SK-MEL-5 (cell line): ENCODE measurements at places on chromosomes 3 and 15. TPM values are rescaled to one million over a fixed set of nuclear protein-coding genes. Genes with fewer than 3 reads are reported as not detected.

DNA sequence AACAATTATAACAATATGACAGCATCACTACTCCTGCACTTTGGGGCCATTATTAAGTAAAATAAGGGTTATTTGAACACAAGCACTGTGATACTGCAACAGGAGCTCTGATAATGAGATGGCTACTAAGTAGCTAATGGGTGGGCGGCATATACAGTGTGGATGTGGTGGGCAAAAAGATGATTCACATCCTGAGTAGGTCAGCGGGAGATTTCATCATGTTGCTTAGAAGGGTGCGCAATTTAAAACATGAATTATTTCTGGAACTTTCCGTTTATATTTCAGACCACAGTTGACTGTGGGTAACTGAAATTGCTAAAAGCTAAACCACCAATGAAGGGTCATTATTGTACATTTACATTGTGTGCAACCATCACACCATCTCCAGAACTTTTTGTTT, 42.3 kb downstream of the FBXO22 start:
- no peak for DNase-seq

- DNase-seq = no peak
Measured at GRCh38 chr3:187640569-187641059, 29.6 kb downstream of the SST start.

DNA sequence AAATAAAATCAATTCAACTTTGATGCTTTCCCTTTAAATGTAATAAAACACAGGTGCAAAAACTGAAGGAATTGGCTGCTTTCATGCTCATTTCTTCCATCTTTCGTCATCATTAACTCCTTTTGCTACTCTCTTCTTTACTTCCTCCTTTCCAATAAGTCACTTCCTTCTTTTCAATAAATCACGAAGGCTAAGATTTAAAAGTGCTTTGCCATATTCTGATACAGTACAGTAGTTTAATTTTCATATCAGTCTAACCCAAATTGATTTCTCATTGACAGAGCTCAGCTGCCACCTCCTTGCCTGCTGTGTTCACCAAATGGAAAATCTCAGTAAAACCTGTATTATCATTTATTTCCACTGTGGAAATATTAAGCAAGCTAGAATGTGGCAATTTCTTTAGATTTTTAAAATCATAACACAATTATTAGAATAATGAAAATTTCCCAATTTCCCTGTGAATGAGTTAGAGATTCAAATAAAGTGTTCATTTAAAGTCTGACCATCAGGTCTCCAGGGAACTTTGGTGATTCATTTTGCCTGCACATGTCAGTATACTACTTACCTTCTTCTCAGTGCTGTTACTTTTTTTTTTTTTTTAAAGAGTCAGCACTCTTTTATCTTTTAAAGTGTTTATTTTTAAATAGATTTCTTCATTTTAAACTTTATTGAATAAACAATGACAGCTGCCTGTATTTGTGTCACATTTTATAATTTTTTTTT, 41.6 kb downstream of the NANOGP8 start:
- peak; percentile 20 for DNase-seq

DNA sequence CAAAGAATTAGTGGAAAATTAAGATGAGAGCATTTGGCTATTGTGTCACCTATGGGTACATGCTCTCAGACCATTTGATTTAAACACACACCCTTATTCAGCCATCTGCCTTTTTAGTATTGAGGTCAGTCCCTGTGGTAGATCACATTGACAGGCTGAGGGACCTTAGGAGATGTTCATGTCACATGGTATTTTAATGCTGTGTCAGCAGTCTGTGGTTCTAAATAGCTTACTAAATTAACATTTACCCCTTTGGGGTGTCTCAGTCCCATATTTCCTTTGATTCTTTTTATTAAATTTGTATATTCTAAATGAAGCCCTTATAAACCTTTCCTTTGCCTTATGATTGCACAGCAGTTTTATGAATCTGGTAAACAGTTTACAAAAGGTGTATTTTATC, 2.3 kb downstream of the RBM5 start:
- DNase-seq = no peak

DNA sequence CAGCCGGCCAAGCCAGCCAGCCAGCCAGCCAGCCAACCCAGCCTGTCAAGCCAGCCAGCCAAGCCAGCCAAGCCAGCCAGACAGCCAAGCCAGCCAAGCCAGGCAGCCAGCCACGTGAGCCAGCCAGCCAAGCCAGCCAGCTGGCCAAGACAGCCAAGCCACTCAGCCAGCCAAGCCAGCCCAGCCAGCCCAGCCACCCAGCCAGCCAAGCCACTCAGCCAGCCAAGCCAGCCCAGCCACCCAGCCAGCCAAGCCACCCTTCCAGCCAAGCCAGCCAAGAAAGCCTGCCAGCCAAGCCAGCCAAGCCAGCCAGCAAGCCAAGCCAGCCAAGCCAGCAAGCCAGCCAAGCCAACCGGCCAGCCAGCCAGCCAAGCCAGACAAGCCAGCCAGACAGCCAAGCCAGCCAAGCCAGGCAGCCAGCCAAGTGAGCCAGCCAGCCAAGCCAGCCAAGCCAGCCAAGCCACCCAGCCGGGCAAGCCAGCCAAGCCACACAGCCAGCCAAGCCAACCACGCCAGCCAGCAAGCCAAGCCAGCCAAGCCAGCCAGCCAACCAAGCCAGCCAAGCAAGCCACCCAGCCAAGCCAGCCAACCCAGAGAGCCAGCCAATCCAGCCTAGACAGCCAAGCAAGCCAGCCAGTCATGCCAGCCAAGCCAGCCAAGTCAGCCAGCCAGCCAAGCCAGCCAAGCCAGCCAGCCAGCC, 199.5 kb downstream of the GOLGA6L6 start:
- DNase-seq = no peak

- DNase-seq = no peak
Measured at GRCh38 chr3:19911452-19911851, 22.6 kb downstream of the EFHB start.

- peak; percentile 90 for DNase-seq
Measured at GRCh38 chr3:157129803-157130466, 30.0 kb downstream of the CCNL1 start.

GRCh38 chr3:143222981-143223380, 103.4 kb downstream of the CHST2 start:
- DNase-seq = no peak

DNA sequence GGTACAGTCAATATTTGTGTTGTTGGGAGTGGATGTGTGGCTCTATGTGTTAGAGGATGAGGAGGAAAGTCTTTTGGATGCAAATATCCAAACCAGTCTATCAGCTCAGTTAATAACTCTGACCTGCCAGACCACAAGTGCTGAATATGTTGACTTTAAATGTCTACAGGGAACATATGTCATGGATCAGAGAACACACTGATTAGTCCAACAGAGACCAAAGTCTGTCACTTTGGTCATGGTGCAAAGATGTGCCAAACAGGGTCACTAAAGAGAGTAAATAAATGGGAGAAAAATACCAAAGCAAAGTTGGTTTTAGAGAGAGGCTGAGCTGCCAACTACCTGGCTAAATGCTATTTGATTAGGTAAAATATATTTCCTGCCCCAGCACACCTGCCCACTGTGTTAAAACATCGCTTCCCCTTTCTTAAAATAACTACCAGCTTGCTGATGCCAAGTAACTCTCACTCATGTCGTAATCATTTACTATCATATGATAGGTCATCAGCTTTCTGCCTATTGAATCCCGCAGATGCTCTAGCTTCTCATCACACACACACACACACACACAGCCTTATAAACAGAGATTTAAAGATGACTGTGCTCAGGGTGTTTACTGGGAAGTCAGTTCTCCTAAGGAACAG, 173.3 kb downstream of the PDZRN3 start:
- no peak for DNase-seq

GRCh38 chr15:93247466-93248121, 158.6 kb upstream of the RGMA start:
- no peak for DNase-seq

DNA sequence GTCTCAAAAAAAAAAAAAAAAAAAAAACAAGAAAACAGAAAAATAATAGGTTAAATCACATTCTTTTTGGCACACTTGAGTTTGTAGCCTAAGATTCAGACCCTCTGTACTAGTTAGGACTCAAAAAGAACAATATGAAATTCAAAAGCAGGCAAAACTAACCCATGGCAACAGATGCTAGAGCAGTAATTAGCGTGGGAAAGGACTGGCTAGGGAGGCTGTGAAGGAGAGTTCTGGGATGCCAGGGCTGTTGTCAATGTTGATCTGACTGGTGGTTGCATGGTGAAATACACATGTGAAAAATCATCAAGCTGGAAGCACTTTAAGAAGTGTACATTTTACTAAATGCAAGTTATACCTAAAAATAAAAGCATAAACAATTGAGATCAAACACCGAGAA, 35.6 kb downstream of the KLHL6 start:
- DNase-seq = no peak

DNA sequence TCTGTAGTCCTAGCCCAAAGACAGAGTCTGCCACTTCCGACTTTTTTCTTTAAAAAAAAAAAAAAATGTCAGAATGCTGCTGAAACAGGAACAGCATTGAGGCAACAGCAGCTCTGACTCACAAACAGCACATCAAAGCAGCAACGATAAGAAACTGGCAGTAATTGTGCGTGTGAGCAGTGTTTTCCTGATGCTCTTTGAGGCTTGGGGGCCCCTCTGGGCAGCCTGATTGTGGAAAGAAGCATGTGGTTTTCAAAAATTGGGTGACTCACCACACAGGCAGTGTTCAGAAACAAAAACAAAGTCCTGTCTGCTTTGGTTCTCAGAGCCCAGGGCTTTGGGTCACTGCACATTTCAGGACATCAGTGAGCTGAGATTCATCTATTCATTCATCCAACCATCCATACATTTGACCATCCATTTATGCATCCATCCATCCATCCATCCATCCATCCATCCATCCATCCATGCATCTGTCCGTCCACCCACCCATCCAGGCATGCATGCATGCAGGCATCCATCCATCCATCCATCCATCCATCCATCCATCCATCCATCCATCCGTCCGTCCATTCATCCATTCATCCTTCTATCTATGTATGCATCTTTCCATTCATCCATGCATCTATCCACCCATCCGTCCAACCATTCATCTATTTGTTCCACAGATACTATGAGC, 308.4 kb downstream of the RPLP1 start:
- peak; percentile 80 for DNase-seq

- no peak for DNase-seq
Measured at GRCh38 chr15:93482731-93483130, 393.7 kb upstream of the RGMA start.

DNA sequence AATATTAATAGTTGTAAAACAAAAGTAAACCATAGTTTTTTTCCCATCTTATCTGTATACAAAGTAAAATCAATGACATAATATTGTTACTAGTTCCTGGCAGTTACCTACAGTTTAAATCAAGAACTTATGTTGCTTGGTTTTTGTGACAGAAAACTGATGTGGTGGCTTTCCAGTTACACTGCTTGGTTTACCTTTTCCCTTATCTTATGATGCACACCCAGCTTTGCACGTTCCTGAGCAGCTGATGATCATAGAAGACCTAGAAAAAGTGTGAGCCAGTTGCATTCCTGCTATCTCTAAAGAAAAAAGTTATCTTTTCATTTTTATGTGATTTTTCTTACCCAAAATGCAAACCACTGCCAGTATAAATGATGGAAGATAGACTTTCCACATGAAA, 36.4 kb upstream of the LAMP3 start:
- no peak for DNase-seq

DNA sequence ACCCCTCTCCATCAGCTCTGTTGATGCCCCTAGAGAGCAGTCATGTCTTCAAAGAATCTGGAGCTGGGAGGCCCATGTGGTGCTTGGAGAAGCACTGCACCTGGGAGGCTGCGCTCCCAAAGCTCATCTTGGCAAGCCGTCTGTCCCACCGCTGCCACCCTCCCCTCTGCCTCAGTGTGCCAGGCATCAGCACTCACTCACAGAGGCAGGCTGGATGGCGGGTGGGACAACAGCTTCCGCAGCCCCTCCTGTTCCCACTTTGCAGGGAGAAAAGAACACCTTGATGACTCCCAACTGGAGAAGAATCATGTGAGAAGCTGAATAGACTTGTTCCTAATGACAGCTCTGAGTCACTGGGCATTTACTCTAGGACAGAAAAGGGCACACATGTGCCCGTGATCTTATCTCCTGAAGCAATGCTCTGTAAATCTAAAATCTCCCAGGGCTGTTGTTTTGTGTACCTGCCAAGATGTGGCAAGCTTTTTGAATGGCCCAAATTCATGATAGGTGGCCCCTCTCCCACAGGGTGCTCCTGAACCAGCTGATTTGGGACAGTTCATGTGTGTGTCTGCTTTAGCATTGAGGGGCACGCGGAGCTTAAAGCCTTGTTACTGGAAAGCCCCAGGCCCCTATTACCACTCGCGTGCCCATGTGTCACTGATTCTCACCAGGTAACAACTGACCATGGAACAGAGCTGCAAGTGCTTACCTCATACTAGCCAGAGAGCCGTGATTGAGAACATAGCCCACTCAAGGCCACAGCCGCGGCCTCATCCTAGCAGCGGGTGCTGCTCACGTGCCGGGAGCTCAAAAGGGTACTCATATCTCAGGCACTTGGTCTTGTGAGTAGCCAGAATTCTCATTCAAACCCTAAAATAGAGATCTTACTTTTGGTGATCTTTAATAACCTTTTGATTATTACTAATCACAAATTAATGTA, 104.4 kb downstream of the DNAJB8 start:
- no peak for DNase-seq

DNA sequence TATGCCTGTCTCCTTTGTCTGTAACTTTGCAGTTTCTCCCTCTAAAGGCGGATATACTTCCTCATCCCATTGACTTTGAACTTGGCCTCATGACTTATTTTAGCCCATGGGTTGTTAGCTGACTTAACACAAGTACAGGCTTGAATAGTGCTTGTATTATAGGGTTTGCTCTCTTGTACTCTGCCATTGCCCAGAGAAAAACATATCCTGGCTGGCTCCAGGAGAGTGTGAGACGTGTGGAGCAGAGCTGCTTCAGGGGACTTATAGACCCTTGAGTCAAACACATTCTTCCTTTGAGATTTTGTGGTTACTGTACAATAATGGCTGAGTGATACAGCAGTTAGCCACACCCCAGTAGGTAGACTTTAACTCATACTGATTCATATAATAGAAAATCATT, 124.0 kb downstream of the RAP2B start:
- peak; percentile 92 for DNase-seq

GRCh38 chr15:96274698-96275097, 55.8 kb upstream of the NR2F2 start:
- no peak for DNase-seq

ISLR gene
- not detected in 2 replicates for total RNA-seq

NMD3 gene
- 52.2 and 62.9 TPM in 2 replicates for total RNA-seq

PLA2G4D gene
- total RNA-seq = not detected in 2 replicates

TTLL13 gene
- 0.18 TPM in 1 of 2 replicates, not detected in the other for total RNA-seq

SEMA5B gene
- not detected in 2 replicates for total RNA-seq

THAP10 gene
- total RNA-seq = 0.48 and 0.80 TPM in 2 replicates

GOLGA8M gene
- not detected in 2 replicates for total RNA-seq

SNX33 gene
- total RNA-seq = 10.5 TPM in 2 replicates

MPI gene
- 70.2 and 93.5 TPM in 2 replicates for total RNA-seq

CKMT1B gene
- total RNA-seq = 55.2 and 55.6 TPM in 2 replicates
